ENCODE measurements at places on chromosomes 1 and 21. TPM values are rescaled to one million over a fixed set of nuclear protein-coding genes. Genes with fewer than 3 reads are reported as not detected.
A peak's percentile ranks its signal among the peaks of the same experiment; 100 is the strongest.

The C1QTNF12 gene
- not detected for total RNA-seq

GRCh38 chr1:107326824-107327445 lies 186.1 kb downstream of the NTNG1 start:
- DNase-seq: no peak

The GBP7 gene
- total RNA-seq: not detected

DNA sequence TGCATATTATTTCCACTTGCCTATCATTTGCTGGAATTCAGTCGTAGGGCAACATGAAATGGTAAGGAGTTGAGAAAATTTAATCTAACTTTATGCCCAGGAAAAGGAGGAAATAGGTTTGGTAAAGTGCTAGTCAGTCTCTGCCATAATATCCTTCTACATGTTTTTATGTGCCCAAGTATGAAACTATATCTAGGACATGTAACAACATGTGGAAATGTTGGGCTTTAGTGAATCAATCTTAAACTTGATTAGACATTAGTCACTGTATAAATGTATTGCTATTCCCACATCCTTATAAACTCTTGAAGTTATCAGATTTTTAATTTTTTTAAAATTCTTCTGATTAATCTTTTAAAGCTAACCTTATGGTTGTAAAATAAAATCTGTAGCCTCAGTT lies 204.7 kb upstream of the ZRANB2 start:
- no peak for DNase-seq

GRCh38 chr1:86356247-86356646 lies 39.9 kb downstream of the ODF2L start:
- peak; percentile 24 for DNase-seq

The SNAPIN gene
- total RNA-seq: 36.6 TPM

DNA sequence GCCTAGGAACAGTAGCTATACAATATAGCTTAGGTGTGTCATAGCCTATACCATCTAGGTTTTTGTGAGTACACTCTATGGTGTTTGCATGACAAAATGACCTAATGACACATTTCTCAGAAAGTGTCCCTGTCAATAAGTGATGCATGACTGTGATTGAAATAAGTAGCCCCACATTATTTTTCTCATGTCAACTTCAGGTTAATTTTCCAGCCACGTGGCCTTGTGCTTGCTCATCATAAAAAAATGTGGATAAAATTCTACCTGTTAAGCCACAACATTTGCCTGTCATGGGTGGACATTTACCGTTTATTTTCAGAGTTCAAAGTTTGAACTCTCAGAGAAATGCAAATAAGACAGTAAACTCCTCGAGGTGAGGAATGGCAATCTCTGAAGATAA lies 5.5 kb downstream of the DISC1 start:
- no peak for DNase-seq

The TRAF3IP3 gene
- total RNA-seq: 6.7 TPM

DNA sequence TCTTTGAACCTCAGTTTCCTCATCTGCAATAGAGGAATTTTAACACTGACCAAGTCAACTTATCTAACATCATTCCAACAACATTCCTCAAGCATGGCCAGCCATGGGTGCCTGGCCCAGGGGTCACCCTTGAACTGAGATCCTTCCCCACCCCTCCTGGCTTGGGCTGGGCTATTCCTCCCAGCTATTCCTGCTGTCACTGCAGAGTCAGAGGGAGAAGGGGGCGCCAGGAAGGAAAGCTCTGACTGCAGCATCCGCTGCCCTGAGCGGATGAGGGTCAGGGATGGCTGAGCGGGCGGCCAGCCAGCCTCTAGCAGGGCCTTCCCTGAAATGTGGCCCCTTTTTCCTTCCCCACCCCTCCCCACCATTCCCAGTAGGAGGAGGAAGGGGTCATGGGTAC lies 3.1 kb downstream of the TINAGL1 start:
- peak; percentile 81 for DNase-seq

- no peak for DNase-seq
Measured at GRCh38 chr1:230170622-230171021, 103.6 kb downstream of the GALNT2 start.

The ITPKB gene
- 15.4 TPM for total RNA-seq

DNA sequence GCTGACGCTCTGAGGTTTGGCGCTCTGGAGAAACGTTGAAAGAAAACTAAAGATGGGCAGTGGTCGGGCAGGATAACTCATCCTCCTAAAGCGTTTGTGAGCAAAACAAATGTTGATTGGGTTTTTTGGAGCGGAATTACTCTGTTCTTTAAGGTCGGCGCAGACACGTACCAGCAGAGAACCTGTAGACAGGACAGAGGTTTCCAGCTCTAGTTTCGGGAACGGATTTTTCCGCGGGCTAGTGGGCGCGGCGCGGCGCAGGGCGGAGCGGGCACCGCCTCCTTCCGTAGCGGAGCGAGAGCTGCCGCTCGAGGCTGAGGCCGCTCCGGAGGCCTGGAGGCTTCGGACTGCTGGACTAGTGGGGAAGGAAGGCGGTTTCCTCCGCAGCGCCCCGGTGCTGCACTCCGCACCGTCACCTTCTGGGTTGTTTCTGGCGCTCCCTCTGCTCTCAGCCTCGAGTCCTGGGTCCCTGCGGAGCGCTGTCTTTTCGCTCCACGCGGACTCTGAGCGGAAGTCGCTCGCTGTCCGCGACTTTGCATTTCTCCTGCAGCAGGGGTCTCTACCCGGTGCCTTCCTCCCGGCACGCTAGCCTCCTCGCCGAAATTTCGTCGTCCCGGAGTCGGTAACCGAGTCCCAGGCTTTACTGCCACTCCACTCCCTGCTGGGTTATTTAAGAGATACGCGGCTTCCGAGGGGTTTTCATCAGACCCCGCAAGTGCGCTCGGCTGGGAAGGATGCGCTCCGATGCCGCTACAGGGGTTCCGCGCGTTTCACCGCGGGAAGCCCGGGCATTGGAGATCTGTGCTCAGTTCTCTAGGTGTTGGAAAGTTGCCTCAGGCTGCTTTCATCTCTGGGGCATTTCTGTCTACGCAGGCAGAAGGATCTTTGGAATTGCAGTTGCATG lies 7.0 kb downstream of the FOXD2 start:
- no peak for DNase-seq

DNA sequence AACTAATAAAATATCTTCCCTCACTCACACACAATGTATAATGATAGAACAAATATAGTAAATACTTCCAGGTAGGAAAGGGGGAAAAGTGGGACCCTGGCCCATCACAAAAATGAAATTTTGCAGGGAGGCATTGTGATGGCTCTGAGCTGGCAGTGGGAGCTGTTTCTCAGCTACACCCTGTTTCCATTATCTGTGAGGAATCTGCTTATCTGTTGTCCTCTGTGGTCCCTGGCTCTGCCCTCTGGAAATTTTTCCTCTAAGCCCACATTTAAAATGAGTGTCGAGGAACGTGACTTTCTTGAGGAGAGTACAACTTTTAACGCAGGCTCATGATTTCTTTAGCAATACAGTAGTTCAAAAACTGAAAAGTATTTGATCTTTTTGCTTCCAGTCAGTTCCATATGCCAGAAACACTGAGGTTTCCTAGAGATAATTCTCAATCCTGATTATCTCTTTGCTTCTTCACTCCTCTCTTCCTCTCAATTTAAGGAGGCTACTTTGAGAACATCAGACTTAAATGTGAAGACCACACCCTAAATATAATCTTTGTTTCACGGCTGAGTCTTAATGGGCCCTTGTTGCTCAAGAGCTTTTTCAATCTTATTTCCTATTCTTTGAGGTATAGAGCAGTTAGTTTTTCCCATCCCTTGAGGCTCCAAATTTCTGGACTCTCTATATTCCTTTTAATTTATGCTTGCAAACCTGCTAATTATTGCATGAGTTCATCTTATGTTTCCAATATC lies 5.0 kb upstream of the EEIG2 start:
- DNase-seq: peak; percentile 14

GRCh38 chr1:30048905-30049304 lies 674.5 kb downstream of the MATN1 start:
- DNase-seq: no peak

- no peak for DNase-seq
Measured at GRCh38 chr1:200452850-200453552, 43.2 kb upstream of the ZNF281 start.

DNA sequence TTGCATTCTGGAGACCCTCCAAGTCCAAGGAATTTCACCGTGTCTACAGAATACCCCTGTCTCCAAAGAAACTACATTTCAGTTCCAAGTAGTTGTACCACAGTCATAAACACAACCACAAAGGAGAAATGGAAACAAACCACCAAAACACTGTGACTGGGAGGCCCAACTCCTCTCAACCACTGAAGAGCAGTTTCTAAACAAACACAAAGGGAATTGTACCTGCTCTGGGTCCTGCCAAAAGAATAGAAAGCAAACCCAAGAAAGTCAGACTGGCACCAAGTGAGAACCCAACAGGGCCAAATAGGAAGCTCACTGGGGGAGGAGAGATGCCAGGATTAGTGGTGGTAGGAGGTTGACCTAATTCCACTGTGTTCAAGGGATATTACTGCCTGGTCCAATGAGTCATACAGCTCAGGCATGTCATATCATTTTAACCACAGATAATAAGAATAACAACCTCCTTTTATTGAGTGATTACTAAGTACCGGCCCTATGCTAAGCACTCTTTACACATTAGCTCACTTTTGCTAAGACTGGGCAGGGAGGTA lies 123.9 kb upstream of the PPP2R5A start:
- no peak for DNase-seq

- DNase-seq: no peak
Measured at GRCh38 chr1:201707027-201707426, 121.9 kb upstream of the IPO9 start.

DNA sequence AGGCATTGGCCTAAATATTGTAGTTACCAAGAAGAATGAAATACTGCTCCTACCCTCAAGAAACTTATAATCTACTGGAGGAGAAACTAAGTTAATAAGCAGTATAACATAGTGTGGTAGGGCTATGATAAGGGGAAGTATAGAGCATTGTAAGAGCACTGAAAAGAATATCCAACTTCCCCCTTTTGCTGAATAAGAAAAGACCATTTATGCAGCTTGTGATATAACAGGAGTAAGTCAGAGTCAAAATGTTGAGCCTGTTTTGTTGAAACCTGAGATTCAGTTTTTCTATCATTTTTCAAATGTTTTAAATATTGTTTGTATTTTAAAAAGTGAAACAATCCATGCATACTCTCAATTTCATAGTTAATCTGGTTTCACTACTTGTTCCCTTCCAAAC lies 48.3 kb upstream of the FCRL4 start:
- no peak for DNase-seq

DNA sequence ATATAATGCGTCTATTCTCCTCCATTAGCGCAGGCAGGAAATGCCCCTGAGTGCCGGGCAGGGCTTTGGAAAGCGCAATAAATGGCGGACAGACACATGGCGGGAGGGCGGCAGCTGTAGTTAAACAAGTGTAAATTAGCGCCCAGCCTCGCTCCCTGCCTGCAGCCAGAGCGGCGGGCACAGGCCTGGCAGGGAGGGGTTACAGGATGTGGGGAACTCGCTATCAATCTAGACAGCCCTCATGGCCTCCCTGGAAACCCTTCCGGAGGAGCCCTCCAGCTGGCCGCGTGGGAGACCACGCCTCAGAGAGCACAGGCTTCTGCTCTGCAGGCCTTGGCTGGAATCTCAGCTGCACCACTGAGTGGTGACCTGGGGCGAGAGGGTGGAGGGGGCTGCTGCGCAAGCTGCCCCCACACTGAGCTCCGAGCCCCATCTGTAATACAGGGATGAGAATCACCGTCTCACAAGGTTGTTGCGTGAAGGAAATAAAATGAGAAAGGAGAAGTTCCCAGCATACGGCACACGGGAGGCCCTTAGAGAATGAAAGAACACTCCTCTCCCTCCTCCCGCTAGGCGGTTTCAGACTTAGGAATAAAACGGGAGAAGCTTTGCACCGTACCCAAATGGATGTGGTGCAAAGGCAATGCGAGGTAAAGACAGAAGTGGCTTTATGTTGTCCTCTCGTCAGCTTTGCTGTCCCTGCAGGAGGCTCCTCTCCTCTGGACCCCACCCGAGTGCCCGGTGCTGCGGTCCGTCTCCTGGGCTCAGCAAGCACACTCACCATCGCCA lies 167.2 kb upstream of the POU3F1 start:
- no peak for DNase-seq

- peak; percentile 18 for DNase-seq
Measured at GRCh38 chr21:30044447-30045064, 104.8 kb upstream of the GRIK1 start.

The UQCRHL gene
- 0.96 TPM for total RNA-seq

- no peak for DNase-seq
Measured at GRCh38 chr1:31266547-31266946, 26.9 kb upstream of the NKAIN1 start.

GRCh38 chr1:197173571-197174507 lies 27.4 kb upstream of the ASPM start:
- no peak for DNase-seq

GRCh38 chr1:2052054-2052679 lies 2.0 kb downstream of the PRKCZ start:
- no peak for DNase-seq

GRCh38 chr1:229714306-229714705 lies 88.3 kb downstream of the URB2 start:
- no peak for DNase-seq

The SDF4 gene
- 54.2 TPM for total RNA-seq

The ICOSLG gene
- total RNA-seq: 1.9 TPM

The RGS1 gene
- 84.7 TPM for total RNA-seq

DNA sequence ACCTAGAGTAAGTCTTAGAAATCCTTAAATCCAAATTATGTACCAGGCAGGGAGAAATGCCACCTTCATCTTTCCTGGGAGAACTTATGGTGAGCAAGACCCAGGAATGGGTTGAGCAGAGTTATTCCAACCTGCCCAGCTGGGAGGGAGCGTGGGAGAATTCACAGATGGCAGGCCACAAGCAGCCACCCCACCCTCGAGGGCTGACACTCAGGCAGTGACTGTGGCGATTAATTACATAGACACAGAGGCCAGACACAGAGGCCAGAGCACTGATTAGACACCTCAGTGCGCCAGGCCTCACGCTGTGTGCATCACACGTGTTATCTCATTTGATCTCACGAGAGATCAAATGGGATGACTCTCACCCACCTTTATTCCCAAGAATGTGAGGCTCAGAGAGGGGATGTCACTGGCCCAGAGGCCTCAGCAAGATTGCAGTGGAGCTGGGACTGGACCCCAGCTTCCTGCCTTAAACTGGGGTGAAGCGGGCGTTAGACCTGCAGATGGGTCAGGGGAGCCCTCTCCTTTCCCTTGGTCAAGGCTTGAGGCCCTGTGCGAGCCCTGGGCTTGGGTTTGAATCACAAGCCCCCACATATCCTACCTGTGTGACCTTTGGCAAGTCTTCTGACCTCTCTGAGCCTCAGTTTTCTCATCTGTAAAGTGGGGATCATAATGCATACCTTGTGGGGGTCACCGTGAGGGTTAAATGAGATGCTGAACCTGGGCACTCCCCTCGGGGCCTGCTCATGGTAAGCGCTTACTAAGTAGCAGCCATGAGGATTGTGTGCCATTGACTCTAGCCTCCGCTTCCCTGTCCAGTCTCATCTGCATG lies 28.8 kb upstream of the PADI4 start:
- DNase-seq: no peak

Data from umbilical cord (tissue), 2 donors.